ENCODE measurements at places on chromosomes 7 and 10. TPM values are rescaled to one million over a fixed set of nuclear protein-coding genes. Genes with fewer than 3 reads are reported as not detected.

GRCh38 chr7:104124893-104125477 lies 82.8 kb downstream of the ORC5 start:
- DNase-seq, result no peak

DNA sequence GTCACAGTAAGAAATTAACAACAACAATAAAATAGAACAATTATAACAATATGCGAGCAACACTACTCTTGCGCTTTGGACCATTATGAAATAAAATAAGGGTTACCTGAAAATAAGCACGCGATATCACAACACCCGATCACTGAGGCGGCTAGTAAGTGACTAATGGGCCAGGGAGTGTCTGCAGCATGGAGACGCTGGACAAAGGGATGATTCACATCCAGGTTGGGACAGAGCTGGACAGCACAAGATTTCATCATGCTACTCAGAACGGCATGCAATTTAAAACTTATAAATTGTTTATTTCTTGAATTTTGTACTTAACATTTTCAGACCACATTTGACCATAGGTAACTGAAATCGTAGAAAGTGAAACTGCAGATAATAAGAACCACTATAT lies 15.6 kb downstream of the HIBADH start:
- DNase-seq, result no peak

DNA sequence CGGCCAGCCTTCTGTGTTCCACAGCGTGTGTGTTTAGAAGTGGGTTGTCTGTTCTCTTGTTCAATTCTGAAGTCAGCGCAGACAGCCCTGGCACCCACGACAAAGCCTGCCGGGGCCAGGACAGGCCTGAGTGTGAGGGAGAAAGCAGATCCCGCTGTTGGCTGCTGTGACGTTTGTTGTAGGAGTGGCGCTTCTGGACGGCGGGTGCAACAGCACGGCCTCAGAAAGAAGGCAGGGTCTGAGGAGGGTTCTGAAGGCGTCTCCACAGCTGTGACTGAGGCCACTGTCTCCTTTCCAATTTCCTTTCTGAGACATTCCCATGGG lies 76.2 kb downstream of the VIPR2 start:
- DNase-seq, result no peak

GRCh38 chr10:452512-453426 lies 236.7 kb downstream of the DIP2C start:
- DNase-seq, result no peak

- no peak for DNase-seq
These were observed 1.2 kb upstream of the LYZL1 start for GRCh38 chr10:29287635-29288034.

- no peak for DNase-seq
These were observed 89.1 kb downstream of the CUX1 start for GRCh38 chr7:101906291-101907240.

- DNase-seq, result peak; percentile 54
These were observed 9.3 kb downstream of the RBM33 start for GRCh38 chr7:155653803-155654202.

- peak; percentile 58 for DNase-seq
These were observed 1.8 kb upstream of the ZNF503 start for GRCh38 chr10:75403144-75403938.

DNA sequence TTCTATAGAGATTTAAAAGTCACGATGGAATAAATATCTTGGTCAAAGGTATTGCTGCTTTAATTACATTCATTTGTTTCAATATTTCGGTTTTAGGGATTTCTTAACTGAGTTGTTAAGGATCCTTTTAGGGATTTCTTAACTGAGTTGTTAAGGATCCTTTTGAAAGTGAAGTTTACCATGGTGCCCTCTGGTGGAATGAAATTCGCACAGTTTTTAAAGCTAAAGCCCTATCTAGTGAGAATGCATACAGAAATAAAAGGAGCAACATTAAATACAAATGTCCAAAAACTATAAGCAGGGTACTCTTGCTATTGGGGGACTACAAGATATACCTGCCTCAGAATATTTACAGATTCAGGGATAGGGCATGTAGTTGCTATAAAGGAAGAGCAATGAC lies 193.7 kb downstream of the RNLS start:
- peak; percentile 25 for DNase-seq

- no peak for DNase-seq
These were observed 2.2 kb downstream of the IRF5 start for GRCh38 chr7:128939861-128940410.

DNA sequence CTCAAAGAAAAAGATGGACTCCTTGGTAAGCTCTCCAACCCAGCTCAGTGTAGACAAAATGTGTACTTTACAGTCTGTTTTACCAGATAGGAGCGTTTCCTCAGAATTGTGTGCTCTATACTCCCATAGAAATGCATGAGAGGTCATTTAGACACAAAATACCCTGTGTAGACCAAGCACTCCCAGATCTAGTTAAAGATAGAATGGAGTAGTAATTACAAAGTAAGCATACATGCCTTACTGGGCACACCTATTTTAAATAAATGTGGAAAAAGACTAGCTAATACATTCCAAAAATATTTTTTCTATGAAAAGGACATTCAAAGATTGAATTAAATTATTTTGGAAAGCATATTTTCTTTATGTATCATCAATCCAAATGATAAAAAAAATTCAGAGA lies 271.9 kb upstream of the DGKB start:
- DNase-seq, result no peak

Gene MYOZ1
- total RNA-seq, result not detected

Gene VPS37D
- total RNA-seq, result 2.1 TPM

Gene KLHDC10
- 17.8 TPM for total RNA-seq

Gene NPSR1
- total RNA-seq, result not detected

Gene FZD8
- 7.0 TPM for total RNA-seq

Gene SAMD9L
- 7.6 TPM for total RNA-seq

Gene CACNB2
- not detected for total RNA-seq

Gene CALML5
- total RNA-seq, result 2.4 TPM
